ENCODE measurements at places on chromosomes 11 and 22. TPM values are rescaled to one million over a fixed set of nuclear protein-coding genes. Genes with fewer than 3 reads are reported as not detected.

DNA sequence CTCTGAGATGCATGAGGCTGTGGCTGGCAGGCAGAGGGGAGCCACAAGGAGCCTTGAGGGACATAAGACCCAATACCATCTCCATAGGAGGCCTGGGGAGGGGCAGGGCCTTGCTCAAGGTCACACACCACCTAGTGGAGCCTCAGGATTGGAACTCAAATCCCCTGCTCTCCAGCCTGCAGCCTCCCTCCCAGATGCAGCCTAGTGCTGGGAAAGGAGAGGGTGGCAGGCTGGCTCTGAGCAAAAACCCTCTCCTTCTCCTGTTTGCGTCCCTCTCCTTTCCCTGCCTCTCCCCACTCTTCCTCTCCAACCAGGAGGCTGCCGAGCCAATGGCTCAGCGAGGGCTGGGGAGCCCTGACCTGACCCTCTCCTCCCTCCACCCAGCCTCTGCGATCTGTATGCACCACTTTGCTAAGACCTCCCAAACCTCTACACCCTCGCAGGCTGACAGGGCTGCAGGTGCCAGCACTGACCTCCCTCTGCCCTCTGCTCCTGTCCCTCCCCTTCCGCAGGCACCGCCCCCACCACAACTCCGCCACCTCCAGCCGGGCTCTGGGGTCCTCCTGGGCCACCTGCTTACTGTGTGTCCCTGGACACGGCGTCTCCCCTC lies 14.7 kb downstream of the IGLL1 start:
- no peak for DNase-seq

DNA sequence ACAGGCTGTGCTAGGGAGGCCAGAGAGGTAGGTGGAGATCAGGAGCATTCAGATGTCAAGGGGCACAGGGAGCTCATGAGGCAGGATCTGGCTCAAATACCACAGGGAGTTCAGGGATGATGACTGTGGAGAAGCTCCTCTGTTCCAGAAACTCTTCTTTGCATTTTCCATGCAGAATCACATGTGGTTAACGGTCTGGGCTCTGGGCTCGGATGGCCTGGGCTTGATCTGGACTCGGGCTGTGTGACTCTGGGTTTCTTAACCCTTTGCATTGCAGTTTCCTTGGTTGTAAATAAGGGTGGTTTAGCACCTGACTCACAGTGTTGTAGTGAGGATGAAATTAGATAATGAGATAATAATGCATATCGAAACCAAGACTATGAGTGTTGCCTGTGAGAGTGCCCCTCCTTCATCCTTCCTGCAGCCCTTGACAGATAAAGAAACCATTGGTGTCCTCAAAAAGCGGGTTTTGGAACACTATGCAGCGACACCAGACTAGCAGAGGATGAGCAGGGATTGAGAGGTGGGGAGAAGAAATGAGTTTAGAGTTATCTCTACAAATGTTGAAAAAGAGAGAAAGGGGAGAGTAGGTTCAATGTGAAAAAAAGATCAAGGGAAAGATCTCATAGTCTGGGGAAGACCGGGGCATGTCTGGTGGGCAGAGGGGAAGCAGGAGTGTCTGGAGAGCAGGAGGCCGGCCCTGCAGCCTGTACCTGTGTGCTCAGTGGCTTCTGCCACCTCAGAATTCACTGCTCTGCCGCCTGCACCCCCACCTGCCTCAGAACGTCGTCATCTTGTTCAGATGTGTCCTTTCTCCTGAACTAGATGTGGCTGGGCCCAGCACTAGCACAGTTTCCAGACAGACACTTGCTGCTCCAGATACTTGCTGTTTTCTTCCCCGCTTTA lies 197.8 kb upstream of the SORL1-AS1 start:
- DNase-seq, result no peak

- DNase-seq, result no peak
Observed at GRCh38 chr22:20429254-20430100, 8.1 kb downstream of the SCARF2 start.

The LRRC56 gene
- total RNA-seq, result 0.63 TPM

The RHOD gene
- 85.6 TPM for total RNA-seq

All from MG63 (cell line).